AG09319 (cell line): ENCODE measurements at places on chromosomes 5 and 9.

DNA sequence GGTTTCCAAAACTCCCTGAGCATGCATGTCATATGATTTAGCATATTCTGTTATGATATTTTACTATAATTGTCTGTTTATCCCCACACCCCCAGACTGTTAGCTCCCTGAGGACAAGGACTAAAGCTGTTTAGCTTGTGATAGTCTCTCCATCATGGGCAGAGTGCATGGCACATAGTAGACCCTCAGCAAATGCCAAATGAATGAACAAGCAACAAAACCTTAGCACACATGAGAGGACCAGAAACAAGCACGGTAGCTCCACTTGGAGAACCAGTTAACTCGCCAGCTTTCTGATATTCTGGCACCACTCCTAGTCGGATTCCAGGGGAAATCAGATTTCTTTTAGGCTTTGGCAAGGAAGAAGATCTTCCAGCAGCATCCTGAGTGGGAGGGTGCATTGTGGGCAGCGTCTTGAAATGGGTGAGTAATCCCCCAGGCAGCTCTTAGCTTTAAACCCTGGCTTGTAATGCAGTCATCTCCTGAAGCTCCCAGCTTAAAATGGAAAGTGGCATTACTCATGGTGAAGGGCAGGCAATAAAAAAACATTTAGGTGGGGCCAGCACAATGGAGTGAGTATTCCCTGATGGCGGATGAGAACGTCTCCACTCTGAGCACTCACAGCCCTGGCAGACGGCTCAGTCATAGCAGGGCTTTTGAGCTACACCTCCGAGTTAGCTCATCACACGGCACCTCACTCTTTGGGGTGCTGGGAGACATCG lies 41.1 kb downstream of the FGF1 start:
- DNase-seq = peak; percentile 93

- no peak for DNase-seq
Measured at GRCh38 chr9:110087605-110088004, 120.4 kb downstream of the C9orf152 start.

DNA sequence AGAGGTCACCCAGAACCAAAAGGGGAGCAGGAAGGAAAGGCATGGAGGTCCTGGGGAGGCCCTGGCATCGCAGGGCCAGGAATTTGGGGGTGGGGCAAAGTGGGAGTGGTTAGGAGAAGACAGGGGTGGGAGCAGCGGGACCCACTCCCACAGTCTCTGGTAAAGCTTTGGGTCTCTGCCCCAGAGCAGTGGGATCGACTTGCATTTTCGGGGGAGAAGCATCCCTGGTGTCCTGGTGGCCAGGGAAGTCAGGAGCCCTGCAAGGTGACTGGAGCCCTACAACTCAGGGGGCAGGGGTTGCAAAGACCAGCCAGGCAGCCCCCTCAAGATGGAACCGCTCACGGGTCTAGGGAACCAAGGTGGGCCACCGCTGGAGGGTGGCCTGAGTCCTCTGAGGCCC lies 22.4 kb upstream of the GTF3C5 start:
- DNase-seq = no peak

- no peak for DNase-seq
Measured at GRCh38 chr9:111058166-111058565, 19.9 kb upstream of the LPAR1 start.

DNA sequence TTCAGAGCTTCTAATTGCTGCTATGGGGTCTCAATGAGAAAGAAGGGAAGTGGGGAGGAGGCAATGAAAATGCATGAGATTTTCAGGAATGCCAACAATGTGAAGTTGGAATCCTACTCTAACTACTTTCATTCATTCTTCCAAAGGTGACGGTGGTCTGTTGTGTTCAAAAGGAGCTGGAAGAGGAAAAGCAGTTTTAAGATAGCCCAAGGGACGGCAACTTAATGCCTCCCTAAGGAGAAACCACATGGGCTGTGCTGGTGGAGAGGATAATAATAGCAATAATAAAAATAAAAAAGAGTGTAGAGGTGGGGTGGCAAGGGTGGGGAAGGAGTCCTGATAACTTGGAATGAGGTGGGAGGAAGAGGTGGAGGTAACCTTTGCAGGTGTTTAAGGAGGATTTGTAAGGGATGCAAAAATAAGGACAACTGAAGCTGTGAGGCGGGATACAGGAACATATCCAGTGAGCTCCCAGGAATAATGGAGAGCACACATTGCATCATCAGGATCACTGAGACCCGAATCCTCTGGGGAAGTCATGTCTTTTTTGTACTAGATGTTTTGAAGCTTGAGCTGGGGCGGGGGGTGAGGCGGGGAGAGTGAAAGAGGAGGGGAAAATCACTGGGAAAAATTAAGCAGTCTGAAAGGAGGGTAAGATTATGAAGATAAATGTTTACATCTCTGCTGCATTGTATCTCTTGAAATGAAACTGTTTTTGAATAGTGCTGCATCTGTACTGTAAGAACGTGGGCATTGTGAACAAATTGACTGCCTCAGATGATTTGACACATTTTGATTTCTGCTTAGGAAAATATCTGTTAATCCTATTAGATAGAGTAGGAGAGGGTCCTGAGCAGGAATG lies 120.1 kb upstream of the TMEM161B start:
- no peak for DNase-seq

GRCh38 chr9:125496313-125496834 lies 210.6 kb downstream of the MAPKAP1 start:
- no peak for DNase-seq

GRCh38 chr9:125701351-125701750 lies 5.7 kb downstream of the MAPKAP1 start:
- no peak for DNase-seq

DNA sequence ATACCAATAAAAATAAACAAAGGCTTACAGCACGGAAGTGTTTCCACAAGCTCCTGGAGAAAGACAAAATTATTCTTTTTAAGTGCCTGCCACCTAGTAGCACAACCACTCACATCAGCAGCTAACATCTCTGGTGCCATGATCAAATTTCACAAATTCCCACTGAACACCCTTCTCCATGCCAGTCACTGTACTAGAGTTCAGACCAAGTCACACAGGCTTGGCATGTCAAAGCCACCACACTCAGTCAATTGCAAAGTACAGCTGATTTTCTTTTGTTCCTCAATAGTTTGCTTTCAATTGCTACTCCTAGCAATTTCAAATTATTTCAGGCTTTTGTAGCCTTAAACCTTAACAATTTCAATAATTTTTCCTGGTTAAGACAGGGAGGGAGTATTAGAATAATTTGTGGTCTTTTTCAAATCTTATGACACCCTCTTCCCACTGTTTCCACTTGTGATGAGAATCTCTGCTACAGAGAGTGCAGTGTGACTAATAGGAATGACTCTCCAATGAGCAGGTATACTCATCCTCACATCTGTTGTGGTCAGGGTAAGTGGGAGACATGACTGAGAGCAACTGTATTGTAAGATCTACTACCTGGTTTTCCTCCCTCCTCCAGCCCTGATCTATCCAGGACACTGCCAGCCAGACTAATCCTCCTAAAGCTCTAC lies 46.2 kb downstream of the RNF145 start:
- DNase-seq = no peak

DNA sequence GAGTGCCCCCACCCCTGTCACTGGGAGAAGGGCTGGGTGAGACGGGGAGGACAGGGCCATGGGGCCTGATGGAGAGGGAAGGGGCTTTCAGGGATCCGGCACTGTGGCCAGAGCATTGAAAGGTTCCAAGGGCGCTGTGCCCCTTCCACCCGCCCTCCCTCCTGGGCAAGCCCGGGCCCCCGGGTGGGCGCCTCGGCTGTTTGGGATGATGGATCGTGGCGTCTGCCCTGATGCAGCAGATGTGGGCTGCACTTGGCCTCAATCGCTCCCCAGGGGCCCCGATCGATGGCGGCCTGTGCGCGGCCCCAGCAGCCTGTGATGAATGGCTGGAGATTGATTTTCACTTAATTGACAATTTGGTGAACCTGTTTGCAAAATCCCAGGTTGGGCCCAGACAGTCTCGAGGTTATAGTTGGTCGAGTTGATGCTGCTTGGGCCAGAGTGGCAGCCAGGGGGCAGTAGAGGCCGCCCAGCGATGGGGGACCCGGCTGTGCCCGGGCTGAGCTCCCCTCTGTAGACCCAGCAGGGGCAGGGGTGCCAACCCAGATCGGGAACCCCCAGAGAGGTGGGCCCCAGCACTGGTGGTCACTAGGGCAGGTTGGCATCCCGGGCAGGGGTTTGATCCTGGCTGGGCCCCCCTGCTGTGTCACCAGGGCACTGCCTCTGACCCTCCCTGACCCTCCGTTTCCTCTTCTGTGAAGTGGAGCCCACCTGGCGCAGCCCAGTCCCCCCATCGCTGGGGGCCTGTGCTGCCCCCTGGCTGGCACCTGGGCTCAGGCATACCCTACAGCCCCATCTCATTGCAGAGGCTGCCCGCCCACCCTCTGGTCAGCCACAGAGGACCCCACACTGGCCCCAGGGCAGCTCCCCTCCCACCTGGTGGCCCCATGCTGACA lies 34.7 kb downstream of the LHX3 start:
- DNase-seq = no peak

DNA sequence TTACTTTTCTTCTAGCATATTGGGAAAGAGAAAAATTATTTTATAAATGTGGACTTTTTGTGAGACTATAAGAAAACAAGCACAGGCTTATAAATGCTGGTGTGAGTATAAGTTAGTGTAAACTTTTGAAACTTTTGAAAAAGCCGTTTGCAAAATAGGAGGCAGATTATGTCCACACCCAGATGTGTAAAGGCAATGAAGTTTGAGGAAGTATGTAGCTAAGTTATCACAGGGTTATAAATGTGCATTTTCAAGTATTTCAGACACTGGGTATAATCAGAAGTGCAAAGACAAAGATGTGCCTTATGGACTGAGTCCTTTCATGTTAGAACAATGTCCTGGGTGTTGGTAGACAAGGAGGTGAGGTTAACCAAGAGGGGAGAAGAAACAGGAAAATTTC lies 85.5 kb downstream of the ANXA1 start:
- DNase-seq = no peak

DNA sequence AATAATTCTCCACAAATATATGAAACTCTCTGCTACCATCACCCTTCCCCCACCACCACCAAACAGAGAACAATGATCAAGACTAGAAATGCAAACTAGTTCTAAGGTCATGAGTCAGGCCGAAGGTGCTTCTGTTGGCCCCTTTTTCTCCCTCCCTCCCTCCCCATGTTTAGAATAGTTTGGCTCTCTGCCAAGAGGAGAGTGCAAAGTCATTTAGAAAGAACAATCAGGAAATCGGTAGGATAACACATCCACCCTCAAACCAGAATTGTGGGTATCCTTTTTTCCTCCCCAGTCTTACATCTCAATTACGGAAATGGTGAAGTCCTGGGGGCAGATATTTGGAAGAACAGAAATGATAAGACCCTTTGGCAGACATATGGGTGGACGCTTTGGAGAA lies 170.1 kb downstream of the SLF1 start:
- DNase-seq = no peak

GRCh38 chr5:173812811-173813550 lies 75.2 kb upstream of the CPEB4 start:
- DNase-seq = no peak

GRCh38 chr9:136147890-136148714 lies 29.4 kb upstream of the TMEM250 start:
- no peak for DNase-seq

DNA sequence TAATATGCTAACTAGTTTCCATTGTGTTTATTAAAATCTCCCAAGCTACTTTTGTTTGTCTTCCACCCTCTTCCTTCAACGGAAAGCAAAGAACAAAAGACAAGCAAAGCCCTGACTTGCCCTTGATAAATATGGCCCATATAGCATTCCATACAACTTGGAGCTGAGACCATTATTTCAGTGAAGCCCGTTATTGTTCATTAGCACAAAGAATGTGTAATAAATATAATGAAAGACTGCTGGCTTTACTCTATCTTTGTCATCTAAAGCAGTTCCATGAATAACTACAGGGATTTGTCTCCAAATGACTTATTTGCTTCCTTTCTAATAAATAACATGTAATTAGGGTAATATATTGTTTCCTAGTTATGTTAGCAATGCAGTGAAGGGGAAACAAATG lies 270.7 kb upstream of the TLE4 start:
- no peak for DNase-seq

- no peak for DNase-seq
Measured at GRCh38 chr9:76232861-76233489, 161.3 kb downstream of the RFK start.

DNA sequence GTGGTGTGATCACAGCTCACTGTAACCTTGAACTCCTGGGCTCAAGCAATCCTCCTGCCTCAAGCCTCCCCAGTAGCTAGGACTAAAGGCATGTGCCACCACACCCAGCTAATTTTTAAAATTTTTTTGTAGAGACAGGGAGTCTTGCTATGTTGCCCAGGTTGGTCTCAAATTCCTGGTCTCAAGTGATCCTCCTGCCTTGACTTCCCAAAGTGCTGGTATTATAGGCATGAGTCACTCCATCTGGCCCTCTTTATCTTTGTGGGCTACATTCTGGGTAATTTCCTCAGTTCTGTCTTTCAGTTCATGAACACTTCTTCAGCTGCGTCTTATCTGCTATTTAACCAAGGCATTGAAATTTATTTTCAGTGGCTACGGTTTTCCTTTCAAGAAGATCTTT lies 196.6 kb upstream of the IER5L start:
- no peak for DNase-seq

GRCh38 chr9:4666042-4666699 lies at the start of gene SPATA6L:
Gene SPATA6L, minus strand, starts transcription at chr9:4666480. Its CDS starts 230 bp downstream, at chr9:4666250.
- no peak for DNase-seq

GRCh38 chr5:54186108-54186507 lies 124.3 kb downstream of the ARL15 start:
- no peak for DNase-seq
